AG20443 (cell line): ENCODE measurements at places on chromosomes 3 and 15.

DNA sequence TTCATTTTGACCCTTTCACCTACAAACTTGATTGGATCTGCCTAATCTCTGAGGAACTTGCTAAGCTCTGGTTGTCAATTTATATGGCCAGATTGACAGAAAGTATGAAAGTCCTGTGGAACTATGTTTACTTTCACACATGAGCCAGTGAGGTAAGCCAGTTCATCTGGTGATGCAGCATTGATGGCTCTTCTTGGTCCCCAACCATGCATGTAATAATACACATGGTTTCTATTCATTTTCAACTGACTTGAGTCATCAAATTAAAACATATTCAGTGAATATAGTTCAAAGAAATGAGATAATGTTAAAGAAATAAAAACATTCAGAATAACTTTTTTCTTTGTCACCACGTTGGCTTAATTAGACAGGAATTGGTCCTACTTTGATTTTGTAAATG lies 336.1 kb upstream of the THBS1 start:
- no peak for DNase-seq

- DNase-seq: peak; percentile 43
Observed at GRCh38 chr15:63051156-63052066, 8.9 kb downstream of the TPM1 start.

- DNase-seq: no peak
Observed at GRCh38 chr3:109195815-109196214, 59.3 kb downstream of the C3orf85 start.

DNA sequence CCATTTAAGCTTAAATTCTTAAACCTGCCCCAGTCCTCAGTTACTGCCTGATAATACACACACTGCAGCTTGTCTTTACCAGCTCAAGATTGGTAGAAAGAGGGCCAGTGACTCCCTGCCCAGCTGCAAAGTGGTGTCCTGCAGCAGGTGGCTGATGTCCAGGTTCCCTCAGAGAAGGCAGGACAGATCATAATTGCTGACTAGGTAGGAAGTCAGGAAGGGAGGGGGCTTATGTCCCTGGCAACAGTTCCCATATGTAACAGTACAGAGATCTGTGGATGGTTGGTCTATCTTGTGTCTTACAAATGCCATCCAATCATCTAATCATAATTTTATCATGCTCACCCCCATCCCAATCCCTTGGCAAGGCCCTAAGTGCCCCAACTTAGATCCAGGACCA lies 492.1 kb upstream of the PPP2R3A start:
- no peak for DNase-seq

GRCh38 chr3:170864525-170865208 lies 5.3 kb downstream of the RPL22L1 start:
- peak; percentile 15 for DNase-seq
